Effector memory CD4-positive, alpha-beta T cell (primary cell): ENCODE measurements at places on chromosomes 7 and 10.

DNA sequence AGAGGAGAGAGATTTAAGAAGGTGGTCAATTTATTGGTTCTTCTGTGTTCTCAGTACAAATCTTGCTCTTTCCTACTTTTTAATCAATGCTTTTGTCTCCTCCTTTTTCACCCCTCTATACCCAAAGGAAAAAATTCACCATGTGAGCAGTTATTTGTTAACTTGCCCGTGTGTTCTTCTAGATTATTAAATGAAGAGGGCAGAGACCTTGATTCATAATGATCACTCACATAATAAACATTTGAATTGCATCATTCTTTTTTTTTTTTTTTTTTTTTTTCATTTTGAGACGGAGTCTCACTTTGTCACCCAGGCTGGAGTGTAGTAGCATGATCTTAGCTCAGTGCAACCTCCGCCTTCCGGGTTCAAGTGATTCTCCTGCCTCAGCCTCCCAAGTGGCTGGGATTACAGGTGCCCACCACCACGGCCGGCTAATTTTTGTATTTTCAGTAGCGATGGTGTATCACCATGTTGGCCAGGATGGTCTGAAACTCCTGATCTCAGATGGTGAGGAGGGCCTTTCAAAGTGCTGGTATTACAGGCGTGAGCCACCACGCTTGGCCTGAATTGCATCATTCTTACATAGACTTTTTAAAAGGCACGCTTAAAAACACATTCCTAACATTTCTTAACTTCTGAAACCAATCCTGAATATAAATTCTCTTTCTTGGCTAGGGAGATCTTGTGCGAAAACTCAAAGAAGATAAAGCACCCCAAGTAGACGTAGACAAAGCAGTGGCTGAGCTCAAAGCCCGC is 3.6 kb downstream of the GARS1 start:
- no peak for DNase-seq
- H3K36me3 ChIP-seq, result peaks cover 26% of the 10 kb centered on the region
- H3K4me1 ChIP-seq, result peaks cover 12% of the 10 kb centered on the region
- H3K27ac ChIP-seq, result no peak overlapping the region

GRCh38 chr10:11192304-11193000 is 174.8 kb downstream of the CELF2 start:
- no peak for DNase-seq
- peaks cover 44% of the 10 kb centered on the region for H3K36me3 ChIP-seq
- H3K27ac ChIP-seq, result peak overlapping the region; percentile 27
- no peak overlapping the region for H3K4me3 ChIP-seq
- H3K27me3 ChIP-seq, result no peaks in the 10 kb centered on the region
- H3K4me1 ChIP-seq, result peaks cover 53% of the 10 kb centered on the region

DNA sequence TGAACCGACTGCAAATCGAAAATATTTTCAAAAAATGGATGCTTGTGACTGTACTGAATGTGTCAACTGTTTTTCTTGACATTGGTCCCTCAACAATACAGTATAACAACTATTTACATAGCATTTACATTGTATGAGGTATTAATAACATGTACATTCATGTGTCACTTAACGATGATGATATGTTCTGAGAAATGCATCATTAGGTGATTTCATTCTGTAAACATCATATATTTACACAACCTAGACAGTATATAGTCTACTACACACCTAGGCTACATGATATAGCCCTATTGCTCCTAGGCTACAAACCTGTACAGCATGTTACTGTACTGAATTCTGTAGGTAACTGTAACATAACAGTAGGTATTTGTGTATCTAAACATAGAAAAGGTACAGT is 39.7 kb downstream of the SIRT1 start:
- H3K27ac ChIP-seq, result no peak overlapping the region
- H3K36me3 ChIP-seq, result peaks cover 36% of the 10 kb centered on the region
- no peak for DNase-seq
- H3K27me3 ChIP-seq, result no peaks in the 10 kb centered on the region

- H3K36me3 ChIP-seq, result no peaks in the 10 kb centered on the region
- no peak for DNase-seq
- no peak overlapping the region for H3K27ac ChIP-seq
- no peaks in the 10 kb centered on the region for H3K4me1 ChIP-seq
- H3K27me3 ChIP-seq, result no peaks in the 10 kb centered on the region
- no peak overlapping the region for H3K4me3 ChIP-seq
Measured at GRCh38 chr10:114281006-114281405, 42.0 kb downstream of the VWA2 start.

DNA sequence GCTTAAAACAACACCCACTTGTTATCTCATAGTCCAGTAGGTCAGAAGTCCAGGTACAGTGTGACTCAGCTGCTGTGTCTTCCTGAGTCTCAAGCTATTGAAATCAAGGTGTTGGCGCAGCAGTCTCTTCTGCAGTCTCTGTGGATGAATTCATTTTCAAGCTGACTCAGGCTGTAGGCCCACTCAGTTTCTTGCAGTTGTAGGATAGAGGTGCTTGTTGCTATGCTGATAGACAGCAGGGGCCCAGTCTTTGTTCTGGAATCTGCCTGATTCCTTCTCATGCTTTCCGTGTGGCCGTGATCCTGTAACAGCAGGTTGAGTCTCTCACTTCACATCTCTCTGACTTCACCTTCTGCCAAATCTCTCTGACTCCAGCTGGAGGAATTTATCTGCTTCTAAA is 400.4 kb upstream of the POM121L12 start:
- H3K27ac ChIP-seq, result no peak overlapping the region
- H3K27me3 ChIP-seq, result no peaks in the 10 kb centered on the region
- no peaks in the 10 kb centered on the region for H3K36me3 ChIP-seq
- no peaks in the 10 kb centered on the region for H3K4me1 ChIP-seq
- no peak overlapping the region for H3K4me3 ChIP-seq

- H3K27ac ChIP-seq, result no peak overlapping the region
- DNase-seq, result no peak
- H3K4me1 ChIP-seq, result peaks cover 3% of the 10 kb centered on the region
Measured at GRCh38 chr7:4801839-4802231, 26.4 kb downstream of the AP5Z1 start.

- no peak overlapping the region for H3K4me3 ChIP-seq
- H3K36me3 ChIP-seq, result no peaks in the 10 kb centered on the region
- H3K27me3 ChIP-seq, result no peaks in the 10 kb centered on the region
- peaks cover 5% of the 10 kb centered on the region for H3K4me1 ChIP-seq
- H3K27ac ChIP-seq, result no peak overlapping the region
Measured at GRCh38 chr10:69655868-69656555, 26.0 kb downstream of the FAM241B start.

DNA sequence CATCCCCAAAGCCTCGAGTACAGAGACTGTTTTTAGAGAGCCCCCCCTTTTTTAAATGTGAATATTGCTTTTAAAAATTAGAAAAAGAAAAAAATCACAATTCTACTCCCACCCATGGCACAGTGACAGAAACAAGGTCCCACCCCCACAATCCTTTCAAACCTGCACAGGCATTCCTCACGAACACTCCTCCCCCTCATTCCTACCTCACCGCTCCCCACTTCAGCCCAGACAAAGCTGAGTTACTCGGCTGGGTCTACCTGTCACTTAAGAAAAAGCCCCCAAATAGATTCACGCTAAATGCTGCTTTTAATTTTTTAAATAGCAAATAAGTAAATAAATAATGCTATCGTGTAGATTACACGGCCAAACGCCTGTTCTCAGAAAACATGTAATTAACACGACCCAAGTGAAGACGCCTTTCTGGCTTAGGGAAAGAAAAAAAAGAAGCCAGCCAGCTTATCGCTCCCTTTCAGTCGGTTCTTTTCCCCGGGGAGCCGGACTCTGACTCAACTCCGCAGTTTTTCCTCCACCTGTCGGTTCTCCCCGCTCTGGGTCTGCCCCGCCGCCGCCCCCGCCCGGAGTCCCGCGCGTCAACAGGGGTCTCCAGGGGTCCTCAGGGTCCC is 739 bp downstream of the MPP7 start:
- H3K4me1 ChIP-seq, result peaks cover 11% of the 10 kb centered on the region
- peak overlapping the region; percentile 61 for H3K4me3 ChIP-seq
- no peak for DNase-seq
- no peaks in the 10 kb centered on the region for H3K36me3 ChIP-seq
- H3K27ac ChIP-seq, result peak overlapping the region; percentile 77

DNA sequence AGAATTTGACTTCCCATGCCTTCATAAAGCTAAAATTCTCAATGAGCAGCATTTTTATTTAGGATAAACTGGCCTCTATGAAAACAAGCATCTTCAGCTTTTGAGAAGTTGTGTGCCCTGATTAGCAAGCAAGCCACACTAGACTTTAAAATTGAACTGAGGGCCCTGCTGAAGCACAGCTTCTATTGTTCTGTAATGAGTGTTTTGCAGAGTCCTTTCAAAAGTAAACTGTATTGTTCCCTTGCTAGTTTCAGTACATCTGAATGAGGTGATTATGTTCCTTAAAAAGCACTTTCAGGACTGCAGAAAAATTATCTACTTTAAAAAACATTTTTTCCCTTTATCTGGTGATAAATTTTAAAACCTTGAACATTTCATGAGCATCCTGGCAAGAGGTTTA is 113.3 kb upstream of the PRPS1L1 start:
- H3K4me1 ChIP-seq, result no peaks in the 10 kb centered on the region
- H3K4me3 ChIP-seq, result no peak overlapping the region
- no peaks in the 10 kb centered on the region for H3K27me3 ChIP-seq
- no peaks in the 10 kb centered on the region for H3K36me3 ChIP-seq

- H3K36me3 ChIP-seq, result no peaks in the 10 kb centered on the region
- H3K27ac ChIP-seq, result no peak overlapping the region
- no peaks in the 10 kb centered on the region for H3K27me3 ChIP-seq
- H3K4me1 ChIP-seq, result no peaks in the 10 kb centered on the region
- H3K4me3 ChIP-seq, result no peak overlapping the region
Measured at GRCh38 chr7:135886345-135887132, 90.6 kb downstream of the MTPN start.

- peaks cover 7% of the 10 kb centered on the region for H3K4me1 ChIP-seq
- no peak for DNase-seq
- no peak overlapping the region for H3K4me3 ChIP-seq
- no peaks in the 10 kb centered on the region for H3K36me3 ChIP-seq
- H3K27me3 ChIP-seq, result no peaks in the 10 kb centered on the region
Measured at GRCh38 chr10:49314806-49315205, 15.8 kb downstream of the C10orf71 start.

- no peaks in the 10 kb centered on the region for H3K27me3 ChIP-seq
- H3K27ac ChIP-seq, result no peak overlapping the region
- no peak overlapping the region for H3K4me3 ChIP-seq
- no peaks in the 10 kb centered on the region for H3K36me3 ChIP-seq
- H3K4me1 ChIP-seq, result no peaks in the 10 kb centered on the region
- no peak for DNase-seq
Measured at GRCh38 chr7:2025188-2025587, 207.6 kb downstream of the MAD1L1 start.
